ENCODE measurements at places on chromosomes 3 and 15.

DNA sequence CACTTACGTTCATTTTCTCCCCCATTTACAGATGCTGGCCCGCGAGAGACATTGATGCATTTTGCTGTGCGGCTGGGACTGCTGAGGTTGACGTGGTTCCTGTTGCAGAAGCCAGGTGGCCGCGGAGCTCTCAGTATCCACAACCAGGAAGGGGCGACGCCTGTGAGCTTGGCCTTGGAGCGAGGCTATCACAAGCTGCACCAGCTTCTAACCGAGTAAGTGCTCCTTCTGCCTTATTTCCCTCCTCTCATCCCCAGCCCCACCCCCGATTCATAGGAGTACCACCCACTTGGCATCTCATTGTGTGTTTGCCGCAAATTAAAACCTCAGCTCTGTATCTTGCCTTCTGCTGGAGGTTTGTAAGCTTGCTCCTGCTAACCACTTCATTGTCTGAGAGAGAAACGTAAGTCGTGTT is 163.3 kb downstream of the AKAP13 start:
- DNase-seq = no peak

DNA sequence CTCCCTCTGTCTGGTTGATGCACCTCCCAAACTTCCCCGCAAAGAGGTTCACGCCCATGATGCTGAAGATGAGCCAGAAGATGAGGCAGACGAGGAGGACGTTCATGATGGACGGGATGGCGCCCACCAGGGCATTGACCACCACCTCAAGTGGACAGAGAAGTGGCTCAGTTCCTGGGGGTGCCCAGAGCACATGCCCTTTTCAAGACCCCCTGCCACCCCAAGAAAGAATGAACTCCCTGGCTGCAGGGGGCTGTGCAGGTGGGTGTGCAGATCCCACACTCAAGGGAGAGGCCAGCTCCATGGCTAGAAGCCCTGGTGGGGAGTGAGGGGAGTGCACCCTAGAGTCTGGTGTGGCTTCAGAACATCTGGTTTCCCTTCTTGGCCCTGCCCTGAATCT is 64.1 kb downstream of the EXOG start:
- no peak for DNase-seq

- DNase-seq = no peak
These were observed 41.3 kb downstream of the WHAMM start for GRCh38 chr15:82850731-82851130.

- DNase-seq = no peak
These were observed 63.8 kb upstream of the SNRK start for GRCh38 chr3:43222590-43222989.

DNA sequence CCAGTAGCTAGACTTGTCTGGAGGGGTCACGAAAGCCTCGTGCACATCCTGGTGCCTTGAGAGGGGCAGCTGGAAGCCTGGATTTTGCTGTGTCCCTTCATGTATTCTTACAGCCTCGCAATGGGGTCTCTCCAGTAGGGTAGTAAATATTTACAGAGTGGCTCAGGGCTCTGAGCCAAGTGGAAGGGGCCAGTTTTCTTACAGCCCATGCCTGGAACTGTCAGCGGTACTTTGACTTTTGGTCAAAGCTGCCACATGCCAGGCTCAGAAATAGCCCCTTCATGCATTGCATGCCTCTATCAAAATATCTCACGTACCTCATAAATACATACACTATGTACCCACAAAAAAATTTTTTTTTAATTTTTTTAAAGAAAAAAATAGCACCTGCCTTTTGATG is 119.2 kb downstream of the OSBPL10 start:
- DNase-seq = no peak

GRCh38 chr3:75224412-75224811 is 439.7 kb upstream of the FRG2C start:
- DNase-seq = no peak

GRCh38 chr3:100426067-100426682 is 24.8 kb downstream of the LNP1 start:
- no peak for DNase-seq

DNA sequence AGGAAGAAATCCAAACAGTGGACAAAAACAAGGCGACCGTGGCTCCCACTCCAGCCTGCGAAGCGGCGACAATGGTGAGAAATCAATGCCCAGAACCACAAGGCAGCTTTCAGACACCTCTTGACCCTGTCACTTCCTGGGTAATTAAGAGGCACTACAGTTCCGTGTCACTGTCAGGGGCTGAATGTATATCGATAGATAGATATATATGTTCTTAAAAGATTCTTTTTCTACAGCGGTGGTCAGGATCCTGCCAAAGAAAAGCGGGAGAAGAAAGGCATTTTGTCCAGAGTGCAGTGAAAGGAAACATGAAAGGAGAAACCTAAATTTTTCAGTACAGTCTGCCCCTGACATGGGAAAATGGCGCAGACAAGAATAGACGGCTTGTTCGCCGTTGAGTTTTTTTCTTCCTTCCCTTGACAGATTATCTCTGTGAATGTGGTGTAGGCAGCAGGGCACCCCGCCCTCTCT is 56.2 kb upstream of the HES1 start:
- no peak for DNase-seq

DNA sequence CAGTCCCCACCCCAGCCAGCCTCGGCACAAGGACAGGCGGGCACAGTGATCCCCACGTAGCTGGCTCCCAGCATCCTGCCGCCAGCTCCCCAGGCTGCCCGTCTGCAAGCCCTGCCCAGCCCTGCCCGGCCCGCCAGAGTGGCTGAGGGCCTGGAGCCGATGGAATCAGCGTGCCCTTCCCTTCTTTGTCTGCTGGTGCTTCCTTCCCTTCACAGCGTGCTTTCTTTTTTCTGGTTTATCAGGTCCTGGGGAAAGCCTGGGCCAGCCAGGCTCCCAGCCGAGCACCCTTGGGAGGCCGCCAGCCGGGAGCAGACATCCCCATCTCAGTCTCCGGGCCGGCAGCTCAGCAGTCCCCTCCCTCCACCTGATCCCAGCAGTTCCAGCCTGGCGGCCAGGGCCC is 54.7 kb upstream of the SMAD6 start:
- DNase-seq = no peak

DNA sequence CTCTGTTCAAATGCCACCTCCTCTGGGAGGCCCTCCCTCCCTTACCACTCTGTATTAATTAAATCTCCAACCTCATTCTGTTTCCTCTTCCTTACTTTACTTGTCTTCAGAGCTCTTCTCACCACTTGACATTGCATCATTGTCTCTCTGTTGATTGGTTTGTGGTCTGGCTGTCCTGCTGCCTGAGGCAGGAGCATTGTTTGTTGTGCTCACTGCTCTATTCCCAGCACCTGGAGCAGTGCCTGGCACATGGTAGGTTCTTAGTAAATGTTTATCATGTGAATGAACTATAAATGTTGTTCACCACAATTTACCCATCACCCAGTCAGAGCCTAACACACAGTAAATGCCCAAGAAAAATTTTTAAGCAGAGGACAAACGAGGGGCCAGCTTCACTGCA is 6.7 kb upstream of the BFSP2 start:
- no peak for DNase-seq

DNA sequence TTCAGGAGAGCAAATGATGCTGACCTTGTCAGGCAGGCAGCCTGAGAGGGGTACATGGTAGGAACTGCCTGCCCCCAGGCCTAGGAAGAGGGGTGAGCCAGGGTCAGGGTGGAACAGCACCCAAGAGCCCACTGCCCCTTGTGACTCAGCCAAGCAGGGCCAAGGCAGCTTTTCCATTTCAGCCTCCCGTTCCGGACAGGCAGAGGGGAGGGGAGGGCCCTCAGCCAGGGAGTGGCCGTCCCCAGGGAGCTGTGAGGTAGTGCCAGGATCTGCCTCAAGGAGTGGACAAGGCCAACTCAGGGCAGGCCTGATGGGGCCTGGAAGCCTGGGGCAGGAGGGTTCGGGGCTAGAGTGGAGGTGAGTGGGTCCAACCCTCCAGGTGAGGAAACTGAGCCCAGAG is 5.1 kb upstream of the ANKRD63 start:
- DNase-seq = no peak

GRCh38 chr3:101902041-101902440 is 52.7 kb downstream of the NFKBIZ start:
- DNase-seq = no peak

- DNase-seq = no peak
These were observed 98.6 kb downstream of the MYRIP start for GRCh38 chr3:39907981-39908380.

GRCh38 chr3:31065765-31066164 is 171.3 kb upstream of the GADL1 start:
- DNase-seq = no peak

DNA sequence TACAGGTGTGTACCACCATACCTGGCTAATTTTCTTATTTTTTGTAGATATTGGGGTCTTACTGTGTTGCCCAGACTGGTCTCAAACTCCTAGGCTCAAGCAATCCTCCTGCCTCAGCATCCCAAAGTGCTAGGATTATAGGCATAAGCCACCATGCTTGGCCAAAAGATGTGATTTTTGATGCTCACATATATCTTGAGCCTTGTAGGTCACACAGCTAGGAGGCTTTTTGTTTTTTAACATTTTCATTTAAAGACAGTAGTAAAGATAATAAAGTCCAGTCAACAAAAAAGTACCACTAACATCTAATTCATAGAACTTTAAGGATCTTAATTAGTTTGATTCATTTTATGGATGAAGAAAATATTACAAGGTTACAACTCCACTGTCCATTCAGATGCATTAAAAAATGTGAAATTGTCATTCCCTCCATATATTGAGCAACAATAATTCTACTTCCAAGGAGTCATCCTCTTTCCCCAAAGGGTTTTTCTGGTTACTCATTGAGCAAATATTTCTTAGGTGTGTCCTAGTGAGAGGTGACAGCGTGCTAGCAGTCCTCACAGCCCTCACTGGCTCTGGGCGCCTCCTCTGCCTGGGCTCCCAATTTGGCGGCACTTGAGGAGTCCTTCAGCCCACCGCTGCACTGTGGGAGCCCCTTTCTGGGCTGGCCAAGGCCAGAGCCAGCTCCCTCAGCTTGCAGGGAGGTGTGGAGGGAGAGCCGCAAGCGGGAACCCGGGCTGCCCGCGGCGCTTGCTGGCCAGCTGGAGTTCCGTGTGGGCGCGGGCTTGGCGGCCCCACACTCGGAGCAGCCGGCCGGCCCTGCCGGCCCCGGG is 8.3 kb upstream of the TASOR start:
- no peak for DNase-seq

DNA sequence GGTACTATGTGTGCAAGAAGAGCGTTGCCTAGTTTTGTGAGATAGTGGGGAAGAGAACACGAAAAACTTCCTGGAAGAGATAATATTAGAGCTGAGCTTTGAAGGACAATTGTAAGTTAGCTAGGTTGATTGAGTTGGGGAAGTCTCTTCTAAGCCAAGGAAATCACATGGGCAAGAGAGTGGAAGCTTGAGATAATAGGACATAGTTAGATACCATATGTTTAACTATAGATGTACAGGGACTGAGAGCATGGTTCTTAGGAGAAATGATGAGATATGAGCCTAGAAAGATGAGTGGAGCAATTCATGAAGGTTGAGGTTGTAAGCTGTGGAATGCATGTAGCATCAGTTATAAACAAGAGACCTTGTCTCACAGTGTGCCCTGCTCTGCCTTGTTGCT is 30.1 kb upstream of the AQP9 start:
- DNase-seq = no peak

DNA sequence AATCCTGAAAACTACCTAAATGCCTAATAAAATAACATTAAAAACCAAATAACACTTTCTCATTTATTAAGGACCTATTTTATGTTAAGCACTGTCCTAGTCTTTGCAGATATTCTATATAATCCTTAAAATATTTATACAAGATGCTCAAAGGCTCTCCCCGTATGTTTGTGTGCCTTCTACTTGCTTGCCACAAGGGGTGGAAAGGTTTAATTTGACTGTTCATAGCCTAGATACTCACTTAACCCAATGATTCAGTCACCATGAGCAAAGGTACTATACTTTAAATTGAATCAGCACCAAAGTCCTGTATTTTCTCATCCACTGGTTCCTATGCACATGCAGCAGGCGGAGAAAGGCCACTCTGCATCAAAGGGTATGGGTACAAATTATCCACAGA is 32.0 kb downstream of the LSAMP start:
- no peak for DNase-seq

GRCh38 chr15:68653801-68654200 is 75.0 kb downstream of the CORO2B start:
- no peak for DNase-seq

DNA sequence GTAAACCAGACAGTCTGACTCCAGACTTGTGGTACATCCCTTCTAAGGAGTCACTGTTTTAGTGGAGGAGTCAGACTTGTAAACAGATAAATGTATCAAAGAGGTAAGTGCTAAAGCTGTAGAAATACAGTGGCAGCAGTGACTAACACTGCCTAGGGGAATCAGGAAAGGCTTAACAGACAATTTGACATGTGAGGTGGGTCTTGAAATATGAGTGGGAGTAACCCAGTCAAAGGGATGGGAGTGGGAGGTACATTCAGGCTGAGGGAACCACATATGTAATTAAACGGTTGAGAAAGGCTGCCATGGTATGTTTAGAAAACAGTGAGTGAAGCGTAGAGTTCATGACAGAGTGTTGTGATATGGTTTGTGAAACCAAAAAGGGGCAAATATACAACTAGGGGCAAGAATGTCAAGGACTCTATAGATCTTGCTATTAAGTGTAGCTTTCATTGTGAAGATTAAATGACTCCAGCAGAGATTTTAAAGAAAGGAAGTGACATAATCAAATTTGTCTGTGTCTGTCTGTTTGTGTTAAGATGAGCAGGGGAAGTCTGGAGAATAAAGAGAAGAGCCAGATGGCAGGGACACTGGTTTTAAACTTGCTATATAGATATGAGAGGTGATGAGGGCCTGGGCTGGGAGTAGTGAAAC is 11.2 kb upstream of the ALCAM start:
- DNase-seq = no peak

DNA sequence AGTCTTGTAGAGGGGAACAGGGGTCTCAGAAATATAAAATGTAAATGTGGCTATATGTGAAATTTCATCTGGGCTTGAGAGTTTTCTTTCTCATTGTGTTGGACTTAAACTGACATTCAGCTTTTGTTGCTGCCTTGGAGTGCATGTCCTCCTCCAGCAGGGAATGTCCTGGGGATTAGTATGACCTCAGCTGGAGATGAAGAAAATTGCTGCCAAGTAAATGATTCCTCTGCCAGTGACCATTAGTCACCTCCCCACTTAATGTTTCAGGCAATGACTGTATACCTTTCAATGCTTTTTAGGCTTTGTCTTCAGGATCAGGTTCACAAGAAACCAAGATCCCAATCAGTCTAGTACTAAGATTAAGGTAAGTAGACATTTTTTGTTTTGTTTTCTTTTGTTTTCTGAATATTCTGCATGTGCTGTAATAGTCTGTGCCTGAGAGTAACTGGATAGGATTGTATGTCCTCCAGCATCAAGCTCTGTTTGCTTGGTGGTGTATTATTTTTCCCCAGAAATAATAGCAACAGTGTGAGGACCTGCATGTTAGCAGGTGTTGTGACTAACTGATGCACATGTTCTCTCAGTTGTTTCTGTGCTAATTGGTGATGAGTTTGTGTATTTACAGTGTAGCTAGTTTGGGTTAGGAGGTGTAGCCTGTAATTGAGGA is 18.1 kb upstream of the SLC22A13 start:
- no peak for DNase-seq

GRCh38 chr3:25711090-25711489 is 46.4 kb upstream of the TOP2B start:
- DNase-seq = no peak

GRCh38 chr3:151384741-151385174 is at the start of gene P2RY12:
P2RY12 (minus strand) TSS chr3:151384753; CDS start chr3:151338845, 45,908 bp downstream.
- no peak for DNase-seq

GRCh38 chr15:81856001-81856633 is 189.7 kb downstream of the MEX3B start:
- no peak for DNase-seq

Measured in stimulated activated CD4-positive, alpha-beta T cell treated with anti-CD3 and anti-CD28 coated beads, TNF-alpha, amount 100 ng/mL, for 48 hours (primary cell).